Mesenteric fat pad (tissue), 1 donor: ENCODE measurements at places on chromosomes 3 and 15. TPM values are rescaled to one million over a fixed set of nuclear protein-coding genes. Genes with fewer than 3 reads are reported as not detected.

OR4M2 gene
- total RNA-seq = not detected

ST8SIA2 gene
- not detected for total RNA-seq

GOLGA8Q gene
- 0.96 TPM for total RNA-seq

GOLGA8R gene
- 2.6 TPM for total RNA-seq

TBC1D2B gene
- 82.0 TPM for total RNA-seq

LMAN1L gene
- not detected for total RNA-seq

CD96 gene
- 6.9 TPM for total RNA-seq

SETD5 gene
- 127 TPM for total RNA-seq

A4GNT gene
- total RNA-seq = not detected

STRIT1 gene
- not detected for total RNA-seq

THSD4 gene
- 5.1 TPM for total RNA-seq

SCAANT1 gene
- total RNA-seq = not detected

ZMYND10 gene
- 0.71 TPM for total RNA-seq

SCN5A gene
- 0.58 TPM for total RNA-seq

TSC22D2 gene
- total RNA-seq = 41.5 TPM

CD276 gene
- total RNA-seq = 89.5 TPM

AVEN gene
- 21.2 TPM for total RNA-seq

FBXO40 gene
- total RNA-seq = 0.13 TPM

KBTBD13 gene
- total RNA-seq = not detected

XCR1 gene
- total RNA-seq = 0.16 TPM

TP63 gene
- total RNA-seq = 0.35 TPM

ZNF80 gene
- total RNA-seq = not detected

NCK1 gene
- 49.7 TPM for total RNA-seq

POU1F1 gene
- total RNA-seq = not detected

SLC24A5 gene
- not detected for total RNA-seq

CCDC39 gene
- total RNA-seq = 0.64 TPM

SNUPN gene
- total RNA-seq = 22.0 TPM

ABHD14A gene
- 17.7 TPM for total RNA-seq

PROK2 gene
- 9.8 TPM for total RNA-seq

TMC3 gene
- not detected for total RNA-seq

ALDH1A2 gene
- 7.5 TPM for total RNA-seq

LTK gene
- 0.77 TPM for total RNA-seq

CP gene
- 17.5 TPM for total RNA-seq

GOLGA8O gene
- 1.5 TPM for total RNA-seq

YEATS2 gene
- 21.4 TPM for total RNA-seq
